NCI-H2029 treated with DMSO at 0.1 percent for 48 hours (cell line): ENCODE measurements at places on chromosomes 5 and 9.

DNA sequence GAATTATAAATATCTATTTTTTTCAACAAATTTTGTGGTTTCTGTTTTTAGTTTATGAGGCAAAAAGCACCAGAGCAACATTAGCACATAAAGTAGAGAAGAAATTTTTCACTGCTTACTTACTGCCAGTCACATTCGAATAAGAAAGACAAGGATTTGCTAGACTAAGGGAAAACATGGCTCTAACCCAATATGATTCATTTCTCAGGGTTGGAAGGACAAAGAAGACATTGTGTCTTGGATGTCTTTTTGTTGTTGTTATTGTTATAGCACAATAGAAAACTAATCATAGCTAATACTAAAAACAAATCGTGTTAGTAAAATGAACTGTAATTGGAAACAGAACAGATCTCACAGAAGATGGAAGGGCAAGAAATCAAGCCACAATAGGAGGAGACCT is 90.9 kb upstream of the SLCO6A1 start:
- no peak for DNase-seq

GRCh38 chr5:76499507-76500161 is 96.5 kb downstream of the IQGAP2 start:
- DNase-seq = no peak

- DNase-seq = no peak
These were observed 1.6 kb downstream of the SLC22A4 start for GRCh38 chr5:132295505-132296411.

DNA sequence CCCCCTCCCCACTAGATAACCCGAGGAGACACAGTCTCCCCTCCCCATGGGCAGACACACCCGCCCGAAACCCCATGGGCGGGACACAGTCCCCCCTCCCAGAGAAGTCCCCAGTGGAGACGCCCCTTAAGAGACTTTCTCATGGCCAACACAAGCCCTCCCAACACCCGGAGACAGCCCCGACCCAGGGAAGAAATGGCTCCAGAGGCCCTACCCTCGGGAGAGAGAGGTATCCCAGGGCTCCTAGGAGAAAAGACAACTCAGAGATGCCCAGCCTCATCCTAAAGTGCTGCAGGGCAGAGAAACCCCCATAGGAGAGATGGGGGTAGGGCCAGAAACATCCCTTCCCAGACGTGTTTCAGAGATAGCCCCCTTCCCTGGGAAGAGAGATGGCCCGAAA is 27.4 kb downstream of the PCDH1 start:
- no peak for DNase-seq

DNA sequence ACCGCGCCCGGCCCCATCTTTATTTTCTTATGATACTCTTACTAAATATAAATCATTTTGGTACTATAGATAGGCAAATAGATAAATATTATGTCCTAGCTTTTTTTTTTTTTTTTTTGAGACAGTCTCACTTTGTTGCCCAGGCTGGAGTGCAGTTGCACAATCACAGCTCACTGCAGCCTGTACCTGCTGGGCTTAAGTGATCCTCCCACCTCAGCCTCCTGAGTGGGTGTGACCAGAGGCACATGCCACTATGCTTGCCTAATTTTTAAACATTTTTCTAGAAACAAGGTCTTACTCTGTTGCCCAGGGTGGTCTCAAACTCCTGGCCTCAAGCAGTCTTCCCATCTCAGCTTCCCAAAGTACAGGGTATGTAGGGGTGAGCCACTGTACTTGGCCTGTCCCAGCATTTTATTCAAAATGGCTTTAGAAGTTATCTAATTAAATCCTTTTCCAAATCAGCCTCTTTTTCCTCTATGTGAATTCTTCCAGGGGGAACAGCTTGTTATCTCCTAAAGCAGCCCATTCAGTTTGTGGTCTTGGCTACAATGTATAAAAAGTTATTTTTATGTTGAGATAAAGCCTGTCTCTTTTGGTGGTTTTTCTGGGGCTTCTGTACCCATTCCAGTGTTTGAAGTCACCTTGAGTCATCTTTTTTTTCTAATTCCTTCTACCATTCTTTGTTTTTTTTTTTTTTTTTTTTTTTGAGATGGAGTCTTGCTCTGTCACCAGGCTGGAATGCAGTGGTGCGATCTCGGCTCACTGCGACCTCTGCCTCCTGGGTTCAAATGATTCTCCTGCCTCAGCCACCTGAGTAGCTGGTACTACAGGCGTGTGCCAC is 12.1 kb downstream of the MELK start:
- DNase-seq = no peak
